ENCODE measurements at places on chromosomes 3 and 15.

DNA sequence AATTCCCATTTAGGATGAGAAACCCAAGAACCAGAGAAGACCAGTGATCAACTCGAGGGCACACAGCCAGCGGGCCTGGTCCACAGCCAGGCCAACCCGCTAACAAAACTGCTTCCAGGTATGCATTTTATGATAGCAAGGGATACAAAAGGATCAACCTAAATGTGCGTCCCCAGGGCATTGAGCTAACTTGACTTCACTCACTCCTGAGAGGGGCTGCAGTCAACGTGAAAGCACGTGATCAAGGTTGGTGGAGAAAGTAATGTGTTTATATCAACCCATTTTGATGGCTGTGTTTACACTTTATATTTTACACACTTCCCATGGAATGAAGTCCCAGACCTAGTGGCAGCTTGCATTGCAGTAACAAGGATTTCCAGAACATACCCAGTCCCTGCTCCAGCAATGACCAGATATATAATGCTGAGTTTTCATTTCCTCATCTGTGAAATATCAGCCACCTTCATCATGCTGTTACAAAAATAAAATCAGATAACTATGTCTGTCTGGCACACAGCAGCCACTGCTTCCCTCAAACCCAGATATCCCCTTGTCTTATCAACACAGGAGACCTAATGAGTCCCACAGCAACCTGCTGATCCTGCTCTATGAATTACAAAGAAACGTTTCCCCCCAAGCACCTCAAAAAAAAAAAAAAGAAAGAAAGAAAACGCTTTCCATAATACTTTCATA is 2.0 kb downstream of the KLHL6 start:
- DNase-seq, result no peak

GRCh38 chr3:116591236-116591635 is 118.3 kb upstream of the TUSC7 start:
- DNase-seq, result no peak

GRCh38 chr3:195815169-195815771 is 3.5 kb upstream of the MUC4 start:
- DNase-seq, result no peak

DNA sequence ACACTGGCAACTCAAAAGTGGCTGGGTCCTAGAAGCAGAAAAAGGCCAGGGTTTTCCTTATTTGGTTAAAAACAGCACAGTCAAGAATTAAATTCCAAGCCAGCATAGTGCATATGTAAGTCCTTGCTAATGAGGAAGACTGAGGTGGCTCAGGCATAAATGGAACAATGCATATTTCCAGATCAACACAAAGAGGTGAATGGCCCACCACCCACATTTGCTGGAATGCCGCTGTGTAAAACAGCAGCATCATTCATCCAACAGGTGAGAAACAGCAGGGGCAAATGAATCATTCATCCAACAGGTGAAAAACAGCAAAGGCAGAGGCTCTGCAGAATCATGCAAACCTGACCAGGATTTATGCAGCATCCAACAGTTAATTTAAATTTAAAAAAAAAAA is 32.9 kb downstream of the GPR176 start:
- no peak for DNase-seq

Measured in A673 (cell line).